DMS79 treated with DMSO at 0.1 percent for 48 hours (cell line): ENCODE measurements at places on chromosomes 13 and 19.

DNA sequence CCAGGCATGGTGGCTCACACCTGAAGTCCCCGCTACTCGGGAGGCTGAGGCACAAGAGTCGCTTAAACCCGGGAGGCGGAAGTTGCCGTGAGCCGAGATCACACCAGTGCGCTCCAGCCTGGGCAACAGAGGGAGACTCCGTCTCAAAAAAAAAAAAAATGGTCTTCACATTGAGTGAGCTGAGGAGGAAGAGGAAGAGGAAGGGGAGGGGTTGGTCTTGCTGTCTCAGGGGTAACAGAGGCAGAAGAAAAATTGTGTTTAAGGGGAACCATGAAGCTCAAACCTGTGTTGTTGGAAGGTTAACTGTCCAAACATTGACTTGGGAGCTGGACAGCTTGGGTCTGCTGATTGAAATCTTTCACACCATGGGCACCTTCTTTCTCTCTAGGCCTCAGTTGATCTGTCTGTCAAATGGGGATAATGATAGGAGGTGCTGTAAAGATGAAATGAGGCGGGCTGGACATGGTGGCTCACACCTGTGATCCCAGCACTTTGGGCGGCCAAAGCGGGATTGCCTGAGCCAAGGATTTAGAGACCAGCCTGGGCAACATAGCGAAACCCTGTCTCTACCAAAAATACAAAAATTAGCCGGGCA lies 9.8 kb upstream of the SLC44A2 start:
- DNase-seq: no peak

DNA sequence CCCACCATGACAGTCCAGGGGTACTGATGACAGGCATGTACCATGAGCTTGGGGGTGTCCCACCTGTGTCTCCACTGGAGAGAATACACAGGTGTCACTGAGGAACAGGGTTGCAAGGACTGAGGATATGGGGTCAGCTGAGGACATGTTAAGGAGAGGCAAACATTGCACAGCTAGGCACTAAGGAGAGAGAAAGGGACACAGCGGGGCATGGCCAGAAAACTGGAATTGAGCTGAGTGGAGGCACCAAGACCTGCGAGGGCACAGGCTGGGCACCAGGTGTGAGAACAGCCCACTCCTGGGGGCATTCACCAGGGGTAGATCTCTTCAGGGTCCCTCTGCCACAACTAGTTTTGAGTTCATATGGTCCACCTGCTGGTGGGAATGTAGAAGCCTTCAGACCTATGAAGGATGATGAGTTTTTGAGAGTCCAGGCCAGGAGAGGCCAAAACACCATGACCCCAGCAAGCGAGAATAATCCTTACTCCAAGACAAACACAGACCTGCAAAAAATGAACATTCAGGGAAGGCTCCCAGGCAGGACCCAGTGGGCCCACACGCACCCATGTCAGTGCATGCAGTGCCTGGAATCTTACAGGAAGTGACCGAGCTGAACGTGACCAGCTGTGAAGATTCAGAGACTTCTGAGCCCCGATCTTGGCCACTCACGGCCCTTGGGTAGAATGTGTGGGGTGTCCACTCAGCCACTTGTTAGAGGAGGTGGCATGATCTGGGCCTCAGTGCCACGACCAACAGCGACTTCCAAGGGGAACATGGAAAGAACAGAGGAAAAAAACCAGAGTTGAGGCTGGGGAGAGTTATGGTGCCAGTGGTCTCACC lies 1.4 kb upstream of the ZNF584 start:
- DNase-seq: no peak

DNA sequence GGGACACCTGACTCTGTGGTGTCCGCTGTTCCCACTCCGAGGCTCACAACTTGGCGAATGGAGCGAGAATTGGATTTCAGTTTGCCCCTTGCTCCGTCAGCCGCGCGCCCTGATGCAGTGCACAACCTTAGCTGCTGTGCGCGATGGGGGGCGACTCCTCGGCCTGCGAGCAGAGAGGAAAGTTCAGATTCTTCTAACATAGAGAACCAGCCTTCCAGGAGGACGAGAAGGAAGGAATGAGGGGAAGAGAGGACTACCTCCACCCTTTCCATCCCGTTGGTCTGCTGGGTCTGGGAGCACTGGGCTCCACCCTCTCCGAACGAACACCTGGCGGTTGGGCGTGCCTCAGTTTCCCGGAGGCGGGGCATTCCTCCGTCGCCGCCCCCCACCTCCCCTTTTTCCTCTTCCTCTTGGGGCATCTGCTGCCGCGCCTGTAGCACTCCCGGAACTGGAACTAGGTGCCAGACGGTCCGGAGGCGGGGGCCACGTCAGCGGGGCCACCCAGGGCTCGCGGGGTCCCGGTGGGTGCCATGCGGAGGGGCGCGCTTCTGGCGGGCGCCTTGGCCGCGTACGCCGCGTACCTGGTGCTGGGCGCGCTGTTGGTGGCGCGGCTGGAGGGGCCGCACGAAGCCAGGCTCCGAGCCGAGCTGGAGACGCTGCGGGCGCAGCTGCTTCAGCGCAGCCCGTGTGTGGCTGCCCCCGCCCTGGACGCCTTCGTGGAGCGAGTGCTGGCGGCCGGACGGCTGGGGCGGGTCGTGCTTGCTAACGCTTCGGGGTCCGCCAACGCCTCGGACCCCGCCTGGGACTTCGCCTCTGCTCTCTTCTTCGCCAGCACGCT lies at the start of gene KCNK6:
Gene KCNK6 (plus strand): TSS at position 425 of the 838 bp plus-strand sequence. CDS start 106 bp downstream, at position 531.
- peak; percentile 20 for DNase-seq

DNA sequence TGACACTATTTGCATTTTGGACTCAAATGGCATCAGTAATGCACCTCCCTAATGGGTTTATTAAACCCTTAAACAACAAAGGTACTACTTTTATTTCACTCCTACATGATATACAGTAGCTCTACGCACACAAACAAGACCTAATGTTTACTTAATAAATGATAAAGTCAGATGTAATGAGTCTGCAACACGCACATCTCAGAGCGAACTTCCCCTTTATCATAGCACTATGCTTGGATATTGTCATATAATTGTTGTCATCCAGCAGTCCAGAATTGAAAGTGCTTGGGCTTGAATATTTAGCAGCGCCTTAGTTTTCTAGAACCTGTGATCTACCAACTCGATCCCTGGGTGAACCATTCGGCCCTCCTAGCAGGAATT lies 772 bp downstream of the PARP4 start:
- peak; percentile 20 for DNase-seq

DNA sequence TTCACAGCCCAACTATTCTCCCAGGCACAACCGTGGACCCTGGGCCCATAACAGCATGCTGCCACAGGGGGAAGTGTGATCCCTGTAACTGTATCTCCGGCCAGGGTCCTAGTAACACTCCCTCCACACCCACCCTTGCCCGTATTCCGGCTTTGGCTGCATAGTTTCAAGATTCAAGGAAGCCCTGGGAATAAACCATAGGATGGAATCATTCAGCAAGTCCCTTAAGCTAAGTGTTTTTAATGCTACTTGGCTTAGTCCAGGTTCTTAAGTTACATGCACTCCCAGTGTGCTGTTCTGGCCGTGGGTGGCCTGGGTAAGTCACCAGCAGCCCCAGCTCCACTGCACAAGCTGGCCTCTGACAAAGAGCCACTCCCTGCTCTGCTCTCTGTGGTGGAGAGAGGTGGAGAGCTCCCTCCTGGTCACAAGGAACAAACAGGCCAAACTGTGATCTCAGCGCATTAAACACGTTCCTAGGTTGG lies 532.4 kb upstream of the SGCG start:
- DNase-seq: no peak

GRCh38 chr19:3433313-3433712 lies 47.0 kb downstream of the SMIM24 start:
- no peak for DNase-seq

DNA sequence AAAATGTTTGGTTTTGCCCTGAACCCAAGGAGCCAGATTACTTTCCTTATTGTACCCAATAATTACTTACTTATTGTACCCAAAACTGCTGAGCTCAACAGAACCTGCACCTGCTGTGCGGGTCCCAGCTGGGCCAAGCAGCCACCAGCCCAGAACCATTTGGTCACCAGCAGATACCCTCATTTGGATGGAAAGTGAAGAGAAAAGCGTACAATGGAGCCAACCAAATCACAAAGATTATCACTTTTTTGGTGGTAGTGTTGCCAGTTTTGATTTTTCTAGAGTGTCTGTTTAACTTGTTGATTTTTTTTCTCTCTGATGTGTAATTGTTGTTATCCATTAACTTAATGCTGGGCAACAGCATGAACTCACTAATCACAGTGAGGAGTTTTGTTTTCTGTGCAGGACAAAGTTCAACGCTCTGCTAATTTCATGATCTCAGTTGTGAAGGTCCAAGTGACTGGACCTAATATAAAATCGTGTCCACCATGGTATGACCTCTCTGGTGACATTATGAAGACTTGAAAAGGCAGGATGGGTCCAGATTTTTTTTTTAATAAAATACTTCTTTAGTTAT lies 23.8 kb downstream of the SPATA13 start:
- no peak for DNase-seq

DNA sequence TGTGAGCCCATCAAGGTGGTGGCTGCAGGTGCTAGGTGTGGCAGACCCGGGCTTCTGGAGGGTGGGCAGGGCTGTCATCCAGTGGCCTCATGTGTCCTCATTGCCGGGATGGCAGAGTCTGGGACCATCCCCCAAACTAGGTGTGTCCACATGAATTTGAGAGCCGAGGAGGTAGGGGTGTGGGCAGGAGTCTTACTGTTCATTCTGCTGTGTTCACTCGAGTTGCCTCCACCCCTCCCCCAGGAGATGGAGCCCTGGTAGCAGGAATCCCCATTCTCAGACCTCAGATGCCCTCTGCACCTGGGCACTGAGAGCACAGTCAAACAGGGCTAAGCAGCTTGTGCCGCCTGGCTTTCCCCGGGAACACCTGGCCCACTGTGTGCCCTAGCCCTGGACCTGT lies 22.4 kb downstream of the NAXD start:
- no peak for DNase-seq

DNA sequence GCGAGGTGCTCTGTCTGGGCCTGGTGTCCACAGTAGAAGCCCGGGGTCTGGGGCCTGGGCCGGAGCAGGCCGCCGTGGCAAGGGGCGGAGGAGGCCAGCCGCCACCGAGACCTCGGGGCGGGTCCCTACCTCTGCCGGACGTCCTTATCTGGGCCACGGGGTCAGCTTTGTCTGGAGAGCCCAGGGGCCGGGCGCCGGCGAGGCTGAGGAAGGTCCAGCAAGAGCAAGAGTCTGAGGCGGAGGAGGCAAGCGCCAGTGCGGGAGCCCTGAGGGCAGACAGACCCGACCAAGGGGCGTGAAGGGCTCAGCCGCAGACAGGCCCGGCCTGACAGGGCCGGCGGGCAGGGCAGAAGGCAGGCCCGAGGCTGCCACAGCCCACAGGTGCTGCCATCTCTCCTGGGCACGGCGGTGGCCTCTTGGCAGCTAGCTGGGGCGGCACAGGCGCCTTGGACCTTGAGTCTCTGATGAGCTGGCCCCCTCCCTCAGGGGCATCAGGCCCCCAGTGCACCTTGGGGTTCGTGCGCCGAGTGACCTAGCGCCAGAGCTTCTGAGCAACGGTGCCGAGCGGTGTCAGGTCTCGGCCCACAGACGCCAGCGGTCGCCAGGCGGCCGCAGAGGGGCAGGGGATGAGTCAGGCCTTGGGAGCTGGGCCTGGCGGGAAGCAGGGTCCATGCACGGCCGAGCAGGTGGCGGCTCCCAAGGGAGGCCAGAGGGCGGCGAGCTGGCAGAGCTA lies 19.1 kb upstream of the AKAP8 start:
- no peak for DNase-seq

- no peak for DNase-seq
Measured at GRCh38 chr19:30116984-30117555, 175.0 kb downstream of the URI1 start.

- no peak for DNase-seq
Measured at GRCh38 chr13:112202266-112202665, 135.3 kb downstream of the SOX1 start.

GRCh38 chr13:54768214-54768613 lies 1739.6 kb downstream of the OLFM4 start:
- no peak for DNase-seq

DNA sequence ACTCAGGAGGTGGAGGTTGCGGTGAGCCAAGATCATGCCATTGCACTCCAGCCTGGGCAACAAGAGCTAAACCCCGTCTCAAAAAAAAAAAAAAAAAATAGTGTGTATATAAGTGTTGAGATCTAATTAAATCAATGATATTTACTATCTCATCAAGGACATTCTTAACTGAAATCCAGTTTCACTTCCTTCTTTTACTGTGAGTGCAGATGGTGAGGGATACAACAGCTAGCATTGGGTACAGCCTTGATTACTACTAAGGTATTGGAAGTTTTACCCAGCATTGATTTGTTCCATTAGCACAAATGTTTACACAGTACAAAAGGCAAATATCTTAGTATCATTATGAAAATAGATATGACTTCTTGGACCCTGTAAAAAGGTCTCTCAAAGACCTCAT lies 546.6 kb downstream of the KCTD12 start:
- no peak for DNase-seq
